ENCODE measurements at places on chromosomes 1 and 21.
A peak's percentile ranks its signal among the peaks of the same experiment; 100 is the strongest.

- peak; percentile 32 for DNase-seq
These were observed 73.4 kb upstream of the PPM1J start for GRCh38 chr1:112788561-112788960.

DNA sequence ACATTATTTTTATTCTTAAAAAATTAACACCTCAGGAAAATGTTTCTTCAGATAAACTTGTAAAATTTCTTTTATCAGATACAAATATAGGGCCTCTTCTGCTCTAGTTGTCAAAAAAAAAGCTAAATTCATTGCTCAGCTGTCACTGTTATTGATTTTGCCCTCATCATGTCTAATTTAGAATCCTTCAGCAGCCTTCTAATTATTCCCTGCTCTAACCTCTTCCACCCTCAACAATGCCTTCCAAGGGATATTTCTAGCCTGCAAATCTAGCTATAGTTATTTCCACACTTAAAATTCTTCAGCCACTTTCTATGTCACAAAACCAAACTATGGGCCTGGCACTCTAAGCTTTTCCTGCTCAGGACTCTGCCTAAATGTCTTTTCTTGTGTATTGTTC is 25.2 kb downstream of the PDE4B start:
- DNase-seq = no peak

DNA sequence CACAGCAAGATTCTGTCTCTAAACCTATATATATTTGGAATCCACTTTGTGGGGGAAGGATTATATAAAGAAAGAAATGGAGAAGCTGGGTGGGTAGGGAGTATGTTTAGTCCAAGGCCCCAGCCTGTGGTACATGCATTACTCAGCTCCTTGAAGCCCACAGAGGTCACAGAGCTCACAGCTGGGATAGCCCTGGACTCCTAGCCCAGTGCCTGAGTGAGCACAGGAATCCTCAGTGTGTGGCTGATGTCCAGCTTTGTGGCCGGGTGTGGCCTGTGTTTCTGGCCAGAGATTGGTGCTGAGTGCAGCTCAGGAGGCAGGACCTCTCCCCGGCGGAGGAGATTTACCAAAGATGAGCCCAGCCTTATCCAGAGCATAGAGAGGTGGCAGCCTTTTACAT is 7.6 kb downstream of the CAPN9 start:
- peak; percentile 59 for DNase-seq

DNA sequence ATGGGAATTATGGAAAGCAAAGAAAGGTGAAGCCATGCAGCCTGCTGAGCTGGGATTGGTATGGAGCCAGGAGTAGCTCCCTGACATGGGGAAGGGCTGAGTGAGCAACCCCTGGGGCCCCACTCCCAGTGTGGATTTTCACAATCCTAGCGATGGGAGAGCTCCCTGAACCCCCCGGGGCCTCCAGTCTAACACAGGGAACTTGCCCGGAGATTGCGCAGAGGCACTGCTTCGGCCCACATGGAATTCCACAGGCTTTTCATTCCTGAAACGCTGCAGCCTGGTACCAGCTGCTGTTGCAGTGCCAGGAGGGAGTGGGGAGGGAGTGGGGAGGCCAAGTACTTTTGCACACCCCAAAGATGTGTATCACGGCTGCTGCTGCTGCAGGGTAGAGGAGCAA is 110.4 kb upstream of the C21orf91 start:
- DNase-seq = no peak

- DNase-seq = peak; percentile 11
These were observed 6.4 kb upstream of the CFAP107 start for GRCh38 chr1:12739613-12740012.

DNA sequence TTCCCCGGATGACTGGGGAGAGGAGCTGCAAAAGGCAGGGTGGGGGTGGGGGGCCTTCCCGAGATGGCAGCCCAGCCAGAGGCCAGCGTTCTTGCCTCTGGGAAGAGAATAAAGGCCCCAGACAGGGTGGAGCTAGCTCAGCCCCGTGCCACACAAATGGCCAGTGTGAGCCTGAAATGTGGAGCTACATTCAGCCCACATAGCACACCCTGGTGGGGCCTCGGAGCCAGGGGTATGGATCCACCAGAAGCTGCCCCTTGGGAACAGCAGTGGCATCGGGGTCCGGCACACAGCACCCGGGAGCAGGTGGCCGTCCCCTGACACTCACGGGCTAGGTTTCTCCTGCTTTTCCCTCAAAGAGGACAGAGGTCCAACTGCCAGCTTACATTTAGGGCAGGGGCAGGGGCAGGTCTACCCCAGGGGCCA is 93.9 kb downstream of the PDE9A start:
- no peak for DNase-seq

DNA sequence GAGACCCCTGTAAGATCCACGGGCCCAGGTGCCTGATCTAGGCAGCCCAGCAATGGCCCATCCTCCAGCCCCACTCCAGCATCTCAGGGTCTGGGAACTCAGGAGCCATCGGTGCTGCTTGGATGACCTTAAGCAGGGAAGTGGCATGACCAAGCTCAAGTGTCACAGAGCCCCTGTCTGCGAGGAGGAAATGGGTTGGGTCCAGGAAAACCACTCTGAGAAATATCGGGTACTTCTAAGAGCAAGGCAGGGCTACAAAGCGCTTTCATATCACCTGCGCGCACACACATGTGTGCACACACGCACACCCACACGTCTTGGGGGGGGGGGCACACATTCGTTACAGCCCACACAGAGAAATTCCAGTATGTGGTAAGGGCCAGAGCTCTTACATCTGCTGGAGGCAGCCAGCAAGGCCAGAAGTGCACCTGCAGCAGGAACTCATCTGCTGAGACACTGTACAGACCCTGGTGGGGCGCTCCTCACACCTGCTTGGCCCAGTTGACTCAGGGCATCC is 32.6 kb upstream of the SPOCD1 start:
- DNase-seq = no peak

- no peak for DNase-seq
These were observed 32.0 kb upstream of the EPS15 start for GRCh38 chr1:51551081-51551480.

DNA sequence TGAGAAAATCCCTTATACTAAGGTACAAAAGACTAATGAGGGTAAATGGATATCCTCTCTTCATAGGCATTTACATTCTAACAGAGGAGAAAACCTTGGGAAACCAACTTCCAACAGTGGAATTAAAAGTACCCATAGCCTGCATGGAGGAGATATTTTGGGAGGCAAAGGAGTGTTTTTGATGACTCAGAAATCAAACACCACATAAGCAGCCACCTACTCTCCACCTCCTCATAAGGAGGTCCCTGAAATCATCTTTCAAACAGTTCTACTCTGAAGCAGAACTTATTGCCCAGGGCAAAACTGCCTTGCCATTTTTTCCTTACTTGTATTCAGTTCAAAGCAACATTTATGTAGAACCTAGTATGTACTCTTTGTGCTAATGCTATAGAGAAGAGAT is 211.3 kb downstream of the KCNH1 start:
- DNase-seq = no peak

- no peak for DNase-seq
These were observed 7.5 kb upstream of the RNF223 start for GRCh38 chr1:1081311-1082238.

DNA sequence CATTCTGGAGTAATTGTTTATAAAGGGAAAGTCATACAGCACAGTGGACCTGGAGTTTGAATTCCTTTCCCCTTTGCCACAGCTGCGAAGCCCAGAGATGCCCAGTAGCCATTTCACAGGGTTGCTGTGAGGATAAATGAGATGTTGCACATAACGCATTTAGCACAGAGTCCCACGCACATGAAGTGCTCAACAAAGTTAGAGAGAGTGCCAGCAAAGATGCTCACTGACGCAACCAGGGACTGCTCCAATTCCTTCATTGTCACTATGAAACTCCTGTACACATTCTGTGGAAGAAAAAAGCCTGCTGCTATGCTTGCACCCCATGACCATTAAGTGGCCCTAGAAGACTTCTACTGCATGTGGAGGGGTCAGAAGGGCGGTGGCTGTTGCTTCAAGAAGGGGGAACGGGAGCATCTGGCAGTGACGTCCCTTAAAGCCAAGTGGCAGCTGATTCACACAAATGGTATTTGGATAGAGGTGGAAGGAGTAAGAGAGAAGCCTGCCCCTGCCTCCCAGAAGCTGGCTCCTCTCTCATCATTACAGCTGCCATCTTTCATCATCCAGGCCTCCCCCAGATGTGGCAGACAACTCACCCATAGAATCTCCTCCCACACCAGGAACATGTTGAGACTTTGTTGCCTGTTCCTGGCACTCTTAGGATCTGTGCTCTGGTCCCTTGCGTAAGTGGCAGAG is 26.5 kb upstream of the VAV3 start:
- DNase-seq = peak; percentile 90

DNA sequence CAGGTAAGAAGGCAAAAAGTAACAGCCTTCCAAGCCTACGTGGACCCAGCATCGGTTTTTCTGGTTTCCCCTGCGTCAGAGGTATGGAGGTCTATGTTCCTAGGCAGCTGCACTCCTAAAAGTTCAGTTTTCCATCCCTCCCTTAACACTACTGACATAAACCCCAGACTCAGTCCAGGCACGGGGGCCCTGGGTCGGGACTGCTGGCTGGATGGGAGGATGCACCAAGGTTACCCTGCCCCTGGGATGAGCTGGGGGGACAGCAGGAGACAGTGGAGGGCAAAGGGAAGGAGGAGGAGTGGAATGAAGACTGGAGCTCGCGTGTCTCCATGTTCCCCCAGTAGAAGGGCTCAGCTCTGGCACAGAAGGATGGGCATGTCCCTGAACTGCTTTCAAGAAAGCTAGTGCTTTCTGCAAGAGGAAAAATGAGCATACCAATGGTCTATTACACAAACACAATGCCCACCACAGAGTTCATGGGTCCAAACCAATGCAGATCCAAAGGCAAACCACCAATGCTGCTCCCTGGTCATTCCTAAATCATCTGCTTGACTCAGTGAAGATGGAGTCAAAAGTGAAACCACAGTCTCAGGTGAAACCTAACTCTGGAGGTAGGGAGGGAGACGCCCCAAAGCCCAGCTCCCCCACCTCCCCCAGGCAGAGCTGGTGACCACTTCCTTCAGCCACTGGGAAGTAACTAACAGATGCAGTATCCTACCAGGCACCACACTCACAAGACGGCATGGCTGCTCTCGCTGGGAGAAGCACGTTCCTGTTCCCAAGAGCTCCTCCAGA is 54.9 kb downstream of the CD46 start:
- peak; percentile 61 for DNase-seq

DNA sequence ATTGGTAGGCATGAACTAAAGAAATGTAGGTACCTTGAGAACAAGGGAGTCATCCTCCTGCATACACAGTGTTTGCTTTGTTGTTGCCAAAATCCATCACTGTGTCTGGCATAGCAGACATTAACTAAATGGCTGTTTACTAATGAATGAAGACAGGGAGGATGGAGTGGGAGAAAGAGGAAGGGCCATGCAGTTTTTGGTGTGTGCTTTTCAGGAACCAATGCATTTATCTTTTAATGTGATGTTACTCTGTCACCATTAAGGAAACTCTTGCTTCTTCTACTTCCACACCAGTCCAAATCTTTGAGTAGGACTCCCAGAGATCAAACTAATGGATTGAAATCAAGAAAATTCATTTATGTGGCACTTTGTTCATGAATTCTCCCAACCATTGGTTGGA is 55.6 kb upstream of the DUSP10 start:
- DNase-seq = no peak

All from AG10803 (cell line).